ENCODE measurements at places on chromosomes 7 and 10.
A peak's percentile ranks its signal among the peaks of the same experiment; 100 is the strongest.

- no peak for DNase-seq
These were observed 1113.5 kb upstream of the AUTS2 start for GRCh38 chr7:68484731-68485130.

GRCh38 chr10:23534326-23534725 is 95.5 kb downstream of the OTUD1 start:
- DNase-seq = no peak

- no peak for DNase-seq
These were observed 311.2 kb downstream of the RNLS start for GRCh38 chr10:88271761-88272543.

- no peak for DNase-seq
These were observed 59.8 kb downstream of the NUTM2E start for GRCh38 chr10:79886345-79886744.

DNA sequence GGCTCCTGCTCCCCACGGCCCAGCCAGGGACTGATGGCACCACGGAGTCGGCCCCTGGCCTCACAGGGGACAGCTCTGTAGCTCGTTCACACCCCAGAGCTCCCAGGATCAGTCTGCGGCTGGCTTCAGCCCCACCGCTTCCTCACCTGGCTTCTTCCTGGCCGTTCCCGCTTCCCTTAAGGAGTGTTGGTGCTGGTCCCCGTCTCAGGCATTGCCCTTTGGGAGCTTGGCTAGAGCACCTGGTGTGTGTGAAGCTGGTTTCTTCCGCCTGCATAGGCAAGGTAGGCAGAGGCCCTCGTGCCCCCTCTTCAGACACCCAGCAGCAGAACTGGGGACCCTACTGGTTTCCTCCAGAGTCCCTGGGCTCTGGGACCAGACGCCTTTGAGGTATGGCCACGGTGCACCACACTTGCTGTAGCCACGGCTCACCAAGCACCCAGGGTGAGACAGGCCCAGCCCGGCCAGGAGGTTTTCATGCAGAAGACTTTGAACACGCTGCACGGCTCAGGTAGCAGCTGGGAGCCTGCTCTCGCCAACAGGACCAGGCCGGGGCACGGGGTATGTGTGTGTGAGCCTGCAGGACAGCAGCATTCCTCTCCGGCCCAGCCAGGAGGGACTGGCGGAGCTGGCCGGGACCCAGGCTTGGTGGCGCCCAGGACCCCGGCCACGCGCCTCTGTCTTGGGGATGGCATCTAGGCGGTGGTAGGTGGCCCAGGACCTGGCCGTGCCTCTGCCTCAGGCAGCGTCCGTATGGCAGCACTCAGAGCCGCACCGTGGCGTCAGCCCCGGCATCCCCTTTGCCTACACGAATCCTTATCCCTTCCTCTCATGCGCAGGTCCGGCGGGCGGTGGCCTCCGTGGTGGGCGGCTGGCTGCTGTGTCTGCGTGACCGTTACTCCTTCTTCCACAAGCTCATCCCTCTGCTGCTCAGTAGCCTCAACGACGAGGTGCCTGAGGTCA is 13.2 kb upstream of the PRKAR1B start:
- no peak for DNase-seq

- no peak for DNase-seq
These were observed 761.9 kb downstream of the MAGI2 start for GRCh38 chr7:78691584-78691983.

DNA sequence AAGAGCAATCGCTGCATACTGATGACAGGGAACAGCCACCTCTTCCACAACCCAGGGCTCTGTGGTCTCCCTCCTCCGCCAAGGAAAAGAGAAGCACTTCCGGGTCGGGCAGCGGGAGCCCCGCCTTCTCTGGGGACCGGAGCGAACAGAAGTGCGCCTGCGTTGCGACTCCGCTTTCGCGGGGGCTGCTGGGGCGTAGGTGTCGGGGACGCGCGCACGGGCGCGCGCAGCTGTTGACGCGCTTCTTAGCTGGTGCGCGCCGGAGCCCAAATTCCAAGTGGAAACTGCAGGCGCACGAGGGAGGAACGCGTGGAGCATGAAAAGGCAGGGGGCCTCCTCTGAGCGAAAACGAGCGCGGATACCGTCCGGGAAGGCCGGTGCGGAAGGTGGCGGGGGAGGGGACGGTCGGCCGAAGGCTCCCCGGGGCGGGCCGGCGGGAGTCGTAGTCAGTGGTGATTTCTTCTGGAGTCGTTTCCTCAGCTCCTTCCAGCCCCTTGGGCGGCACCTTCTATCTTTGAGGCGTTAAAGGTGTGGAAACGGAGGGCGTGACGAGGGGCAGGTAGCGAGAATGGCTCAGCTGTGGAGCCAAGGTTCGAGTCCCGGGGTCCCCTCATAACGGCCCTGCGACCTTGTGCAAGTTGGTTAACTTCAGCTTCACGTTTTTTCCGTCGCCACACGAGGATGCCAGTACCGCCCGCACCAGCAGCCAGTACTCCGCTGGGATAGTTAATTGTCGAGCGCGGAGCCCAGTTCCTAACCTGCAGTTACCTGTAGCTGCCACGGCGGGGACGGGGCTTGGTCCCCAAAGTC is at the start of the genes COX15 and CUTC:
Gene COX15 (minus strand): TSS at position 95 of the 810 bp plus-strand sequence. CDS start 78 bp downstream, at position 17.
Gene CUTC (plus strand): TSS at position 202 of the 810 bp plus-strand sequence. CDS start 115 bp downstream, at position 317.
- peak; percentile 91 for DNase-seq

GRCh38 chr10:93180482-93180931 is 106.8 kb downstream of the CYP26A1 start:
- no peak for DNase-seq

DNA sequence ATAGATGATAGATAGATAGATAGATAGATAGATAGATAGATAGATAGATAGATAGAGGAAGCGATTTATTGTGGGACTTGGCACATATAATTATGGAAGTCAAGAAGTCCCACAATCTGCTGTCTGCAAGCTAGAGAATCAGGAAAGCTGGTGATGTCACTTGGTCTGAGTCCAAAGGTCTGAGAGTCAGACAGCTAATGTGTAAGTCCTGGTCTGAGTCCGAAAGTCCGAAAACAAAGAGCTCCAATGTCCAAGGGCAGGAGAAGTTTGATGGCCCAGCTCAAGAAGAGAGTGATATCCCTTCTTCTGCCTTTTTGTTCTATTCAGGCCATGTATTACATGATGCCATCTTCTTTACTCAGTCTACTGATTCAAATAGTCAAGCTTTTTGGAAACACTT is 53.8 kb upstream of the TCF7L2 start:
- no peak for DNase-seq

DNA sequence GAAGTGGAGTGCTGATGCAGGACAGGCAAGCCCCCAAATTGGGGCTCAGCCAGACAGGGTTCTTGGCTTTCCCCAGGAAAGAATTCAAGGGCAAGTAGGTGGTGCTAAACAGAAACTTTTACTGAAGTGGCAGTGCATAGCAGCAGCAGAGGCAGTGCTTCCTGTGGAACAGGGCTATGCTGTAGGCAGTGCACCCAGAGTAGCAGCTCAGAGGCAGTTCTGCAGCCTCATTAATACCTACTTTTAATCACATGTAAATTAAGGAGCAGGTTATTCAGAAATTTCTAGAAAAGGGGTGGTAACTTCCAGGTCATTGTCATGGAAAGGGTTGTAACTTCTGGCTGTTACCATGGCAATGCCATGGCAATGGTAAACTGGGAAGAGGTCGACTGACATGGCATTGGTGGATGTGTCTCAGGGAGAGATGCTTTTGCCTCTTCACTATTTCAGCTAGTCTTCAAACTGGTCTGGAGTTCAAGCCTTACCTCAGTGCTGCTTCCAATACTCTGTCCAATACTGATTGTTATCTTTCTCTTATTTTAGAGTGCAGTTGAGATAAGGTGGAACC is 29.2 kb downstream of the PRSS58 start:
- DNase-seq = no peak

DNA sequence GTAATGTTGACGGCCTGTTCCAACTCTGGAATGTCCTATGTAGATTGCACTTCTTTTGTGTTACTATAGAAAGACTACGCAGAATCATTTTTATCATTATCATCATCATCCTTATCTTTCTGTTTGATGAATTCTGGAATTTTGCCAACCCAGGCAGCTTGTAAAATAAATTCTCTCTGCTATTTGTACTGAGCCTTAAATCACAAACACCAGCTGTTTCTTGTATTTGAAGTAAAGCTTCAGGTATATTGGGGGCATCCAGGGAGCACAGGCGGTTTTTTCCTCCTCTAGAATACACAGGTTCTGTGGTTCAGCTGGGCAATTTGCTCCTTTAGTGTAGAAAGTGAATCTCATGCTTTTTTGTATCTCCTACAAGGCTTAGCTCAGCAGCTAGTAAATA is 14.9 kb upstream of the CPA5 start:
- no peak for DNase-seq

- no peak for DNase-seq
These were observed 381.8 kb upstream of the NFE2L3 start for GRCh38 chr7:25770235-25770634.

GRCh38 chr7:3332308-3332707 is 31.3 kb downstream of the SDK1 start:
- DNase-seq = no peak

DNA sequence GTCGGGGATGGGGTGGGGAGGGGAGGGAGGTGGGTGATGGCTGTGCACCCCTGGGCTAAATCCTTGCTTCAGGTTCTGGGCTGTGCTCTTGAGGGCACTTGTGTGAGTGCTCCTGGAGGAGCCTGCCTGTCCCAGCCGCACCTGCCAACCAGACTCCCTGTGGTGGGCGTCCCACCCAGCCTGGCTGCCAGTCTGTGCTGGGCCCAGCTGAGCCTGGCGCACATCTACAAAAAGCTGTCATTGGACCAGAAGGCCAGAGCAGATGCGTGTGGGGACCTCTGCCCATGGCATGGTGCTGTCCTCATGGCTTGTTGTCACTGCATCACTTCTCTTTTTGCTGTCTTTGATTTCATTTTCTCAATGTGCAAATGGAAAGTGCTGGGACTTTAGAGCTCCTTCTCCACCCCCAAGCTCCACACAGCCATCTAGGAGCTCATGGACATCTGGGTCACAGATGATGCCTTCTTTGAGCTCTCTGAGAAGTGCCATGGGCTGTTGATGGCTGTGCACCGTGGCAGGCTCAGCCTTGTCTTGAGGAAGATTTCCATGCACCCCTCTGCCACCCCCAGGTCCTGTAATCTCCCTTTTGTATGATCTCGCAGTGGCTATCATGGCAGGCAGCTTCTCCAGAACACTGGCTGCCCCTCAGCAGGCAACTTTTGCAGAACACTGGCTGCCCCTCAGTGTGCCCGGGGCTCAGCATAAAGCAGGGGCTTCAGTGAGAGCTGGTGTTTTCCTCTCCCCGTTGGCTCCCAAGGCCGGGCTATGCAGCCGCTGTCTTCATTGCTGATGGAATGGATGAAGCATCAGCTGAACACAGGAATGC is 83.9 kb downstream of the ADCY1 start:
- DNase-seq = no peak

DNA sequence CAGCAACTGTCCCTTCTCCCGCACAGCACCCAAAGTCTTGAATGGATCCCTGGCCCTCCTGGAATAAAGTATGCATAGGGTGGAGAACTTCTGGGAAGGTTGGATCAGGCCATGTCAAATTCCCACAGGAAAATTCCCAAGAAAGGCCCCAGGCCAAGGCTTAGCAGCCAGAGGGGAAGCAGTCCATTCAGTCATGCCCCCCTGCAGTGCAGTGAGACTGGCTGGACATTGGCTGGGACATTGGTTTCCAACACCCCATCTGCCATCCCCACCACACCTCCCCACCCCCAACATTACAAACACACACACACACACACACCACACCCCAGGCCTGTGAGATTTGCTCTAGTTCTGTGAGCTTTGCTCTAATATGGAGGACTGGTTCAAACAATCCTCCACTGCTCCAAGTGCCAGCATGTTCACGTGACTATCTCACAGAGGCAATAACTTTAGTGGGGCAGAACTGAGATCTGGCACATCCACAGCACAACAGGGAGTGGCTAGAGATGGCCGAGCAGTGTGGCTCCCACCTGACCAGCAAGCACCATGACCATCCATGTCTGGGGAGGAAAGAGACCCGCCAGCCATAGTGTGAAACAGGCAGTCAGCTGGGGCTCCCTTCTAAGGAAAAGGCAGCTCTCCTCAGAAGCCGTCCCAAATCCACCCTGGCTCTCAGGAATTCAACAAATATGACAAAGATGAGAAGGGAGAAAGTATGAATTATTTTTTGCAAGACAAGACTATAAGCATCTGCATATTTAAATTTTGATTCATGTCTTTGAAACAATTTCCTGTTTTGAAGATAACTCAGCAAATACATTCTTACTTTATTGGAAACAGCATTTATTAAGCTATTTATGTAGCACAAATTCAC is 6.7 kb upstream of the FAM170B start:
- no peak for DNase-seq

GRCh38 chr10:61455656-61456055 is 2.5 kb upstream of the TMEM26 start:
- no peak for DNase-seq

DNA sequence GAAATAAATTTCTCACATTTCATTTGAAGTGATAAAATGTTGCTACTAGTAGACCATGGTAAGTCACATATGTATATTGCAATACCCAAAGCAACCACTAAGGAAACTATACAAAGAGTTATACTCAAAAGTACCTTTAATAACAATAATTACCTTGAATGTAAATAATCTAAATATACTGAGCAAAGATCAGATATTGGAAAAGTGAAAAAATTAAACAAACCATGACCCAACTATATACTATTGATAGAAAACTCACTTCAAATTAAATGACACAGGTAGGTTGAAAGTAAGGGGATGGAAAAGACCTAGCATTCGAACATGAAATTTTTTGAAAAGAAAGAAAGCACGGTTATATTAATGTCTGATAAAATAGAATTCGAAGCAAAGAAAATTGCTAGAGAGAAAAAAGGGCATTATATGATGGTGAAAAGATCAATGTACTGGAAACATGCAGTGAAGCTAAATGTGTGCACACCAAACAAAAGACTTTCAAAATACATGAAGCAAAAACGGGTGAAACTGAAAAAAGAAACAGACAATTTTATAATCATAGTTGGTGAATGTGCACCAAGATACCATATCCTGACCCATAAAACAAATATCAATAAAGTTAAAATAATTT is 29.1 kb downstream of the TFPI2 start:
- DNase-seq = no peak

DNA sequence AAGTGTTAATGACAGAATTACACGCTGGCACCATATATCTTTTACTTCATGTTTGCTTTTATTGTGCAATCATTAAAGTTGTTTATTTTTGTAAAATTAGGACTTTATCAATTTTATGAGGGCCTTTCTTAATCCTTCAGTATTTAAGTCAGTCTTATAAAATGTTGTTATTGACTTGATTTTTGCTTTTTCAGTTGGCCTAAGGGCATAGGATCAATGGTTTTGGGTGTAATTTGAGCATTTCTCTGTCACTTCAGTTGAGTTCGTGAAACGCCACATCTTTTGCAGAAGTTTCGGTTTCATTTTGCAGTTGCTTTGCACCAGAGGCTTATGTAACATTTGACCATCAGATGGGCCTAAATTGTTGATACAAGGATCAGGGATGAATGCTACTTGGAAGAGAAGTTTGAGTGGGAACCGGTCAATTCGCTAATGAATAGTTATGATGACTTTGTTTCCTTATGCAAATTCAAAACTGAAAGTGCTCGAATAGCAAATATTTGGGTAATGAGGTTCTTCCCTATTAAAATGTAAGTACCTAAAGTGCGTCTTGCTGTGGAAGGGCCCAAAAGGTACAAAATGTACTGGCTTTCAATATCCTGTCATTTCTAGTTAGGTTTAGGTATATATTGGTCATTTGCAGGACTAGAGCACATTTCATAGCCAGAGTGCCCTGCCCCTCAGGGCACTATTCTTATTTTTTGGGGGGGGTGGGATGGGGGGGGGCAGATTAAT is 340.9 kb downstream of the LRMDA start:
- no peak for DNase-seq

- DNase-seq = no peak
These were observed 155.6 kb downstream of the TAX1BP1 start for GRCh38 chr7:27895551-27895950.

- no peak for DNase-seq
These were observed 102.7 kb upstream of the FAM13C start for GRCh38 chr10:59465088-59465487.

All from activated CD4-positive, CD25-positive, alpha-beta regulatory T cell treated with anti-CD3 and anti-CD28 coated beads, Interleukin-2, amount 50 U/mL, for 16 hours (primary cell).